ENCODE measurements at places on chromosomes 6 and 20.

DNA sequence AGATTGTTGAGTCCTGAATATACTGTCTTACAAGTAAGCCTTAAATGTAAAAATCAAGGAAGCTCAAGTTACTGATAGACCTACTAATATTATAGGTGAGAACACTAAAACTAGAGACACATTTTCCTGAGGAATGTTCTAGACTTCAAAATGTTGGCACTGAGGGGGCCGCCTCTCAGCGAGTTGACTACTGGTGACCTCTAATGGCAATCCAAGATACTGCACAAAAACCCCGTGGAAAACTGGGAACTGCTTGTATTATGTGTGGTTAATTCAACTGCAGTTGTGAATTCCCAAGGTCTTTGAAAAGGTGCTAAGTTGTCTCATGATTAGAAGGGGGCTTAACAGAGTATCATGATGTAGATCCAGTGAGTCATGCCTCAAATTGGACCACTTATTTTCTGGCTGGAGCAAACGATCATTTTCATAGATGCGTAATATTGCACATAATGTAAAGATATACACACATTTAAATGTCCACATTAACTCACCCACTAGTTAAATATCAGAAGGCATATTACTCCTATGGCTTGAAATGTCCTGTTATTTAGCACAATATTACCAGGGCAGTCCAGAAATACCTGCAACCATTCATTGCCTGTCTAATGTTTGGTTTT, 336.2 kb downstream of the FOXA2 start:
- no peak for DNase-seq

GRCh38 chr6:133774356-133774755, 114.6 kb upstream of the TCF21 start:
- DNase-seq = no peak

DNA sequence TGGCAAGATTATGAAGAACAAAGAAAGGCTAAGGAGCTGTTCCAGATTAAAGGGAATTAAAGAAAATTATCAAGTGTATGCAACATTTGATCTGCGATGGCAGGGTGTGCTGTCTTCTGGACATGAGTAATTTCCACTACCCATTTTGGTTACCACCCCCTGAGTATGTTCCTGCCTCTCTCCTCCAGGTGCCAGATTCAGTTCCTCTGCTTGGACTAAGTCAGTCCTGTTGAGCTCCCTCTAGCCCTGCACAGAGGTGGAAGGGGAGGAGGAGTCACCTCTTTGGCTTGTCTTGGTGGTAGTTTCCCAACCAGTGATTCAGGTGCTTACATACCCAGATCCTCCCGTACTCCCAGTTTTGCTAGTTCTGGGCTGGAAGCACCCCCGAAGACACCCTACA, 22.2 kb upstream of the SNRPB2 start:
- no peak for DNase-seq

DNA sequence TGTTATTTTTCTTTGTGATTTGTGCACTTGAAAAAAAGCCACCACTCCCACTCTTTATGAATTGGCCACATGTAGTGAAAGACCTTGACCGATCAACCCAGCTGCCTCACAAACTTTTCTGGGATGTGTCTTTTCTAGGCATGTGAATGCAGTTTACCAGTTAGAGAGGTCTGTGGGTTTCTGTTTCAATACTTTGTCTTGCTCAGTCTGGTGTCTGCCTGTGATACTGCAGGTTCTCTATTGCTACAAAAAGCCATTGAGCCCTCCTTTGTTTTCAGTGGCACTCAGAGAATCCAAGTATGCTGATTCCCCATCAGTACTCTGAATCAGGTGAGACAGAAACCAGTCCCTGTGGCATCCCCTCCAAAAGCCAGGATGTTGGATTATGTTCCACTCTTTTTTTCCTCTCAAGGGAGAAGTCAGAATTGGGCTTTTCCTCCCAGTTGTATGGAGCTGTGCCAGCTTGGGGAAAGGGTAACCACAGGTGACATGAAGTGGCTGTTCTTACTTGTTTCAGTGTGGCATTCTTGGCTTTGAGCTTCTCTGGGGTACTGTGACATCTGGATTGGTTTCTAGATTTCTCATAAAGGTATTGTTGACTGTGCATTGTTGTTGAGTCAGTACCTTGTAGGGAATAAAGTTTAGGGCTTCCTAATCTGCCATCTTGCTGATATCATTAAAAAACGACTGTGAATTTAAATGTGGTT, 26.3 kb upstream of the ZFP64 start:
- DNase-seq = no peak

DNA sequence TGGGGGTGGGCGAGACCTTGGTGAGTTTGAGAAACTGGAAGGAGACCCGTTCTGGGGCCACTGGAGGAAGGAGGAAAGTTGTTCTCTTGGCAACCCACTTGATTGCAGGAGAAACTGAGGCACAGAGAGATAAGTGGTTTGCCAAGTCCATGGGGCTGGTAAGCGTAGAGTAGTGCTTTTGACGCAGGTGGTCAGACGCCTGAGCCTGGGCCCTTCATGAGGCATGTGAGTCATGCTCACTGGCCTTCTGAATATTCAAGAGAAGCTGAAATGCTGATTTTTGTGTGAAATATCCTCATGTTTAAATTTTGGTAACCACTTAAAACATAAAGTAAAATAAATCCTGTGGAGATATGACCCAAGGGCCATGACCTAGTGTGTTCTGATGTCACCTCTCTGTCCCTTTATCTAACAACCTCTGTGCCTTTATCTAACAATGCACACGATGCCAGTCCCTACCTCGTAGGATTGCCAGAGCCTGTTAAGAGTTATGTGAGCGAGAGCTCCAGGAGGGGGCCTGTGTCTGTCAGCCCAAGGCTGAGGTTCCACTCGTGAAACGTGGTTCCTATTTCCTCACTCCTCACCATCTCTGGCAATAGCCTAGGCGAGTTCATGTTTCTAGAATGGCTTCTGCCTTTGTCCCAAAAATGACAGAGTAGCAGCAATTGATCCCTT, 32.8 kb upstream of the PMEPA1 start:
- DNase-seq = no peak

GRCh38 chr6:87544474-87544735, 45.4 kb downstream of the RARS2 start:
- no peak for DNase-seq
